ENCODE measurements at places on chromosomes 16 and 17.

DNA sequence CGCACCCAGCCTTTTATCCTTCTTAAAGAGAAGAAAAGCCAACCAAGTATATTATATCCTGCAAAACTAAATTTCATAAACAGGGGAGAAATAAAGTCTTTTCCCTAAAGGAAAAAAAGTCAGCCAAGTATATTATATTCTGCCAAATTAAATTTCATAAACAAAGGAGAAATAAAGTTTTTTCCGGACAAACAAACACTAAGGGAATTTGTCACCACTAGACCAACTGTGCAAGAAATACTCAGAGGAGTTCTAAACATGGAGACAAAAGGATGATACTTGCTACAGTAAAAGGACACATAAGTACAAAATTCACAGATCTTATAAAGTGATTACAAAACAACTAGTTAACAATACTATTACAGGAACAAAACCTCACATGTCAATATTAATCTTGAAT is 14.4 kb upstream of the CCL18 start:
- DNase-seq, result no peak

DNA sequence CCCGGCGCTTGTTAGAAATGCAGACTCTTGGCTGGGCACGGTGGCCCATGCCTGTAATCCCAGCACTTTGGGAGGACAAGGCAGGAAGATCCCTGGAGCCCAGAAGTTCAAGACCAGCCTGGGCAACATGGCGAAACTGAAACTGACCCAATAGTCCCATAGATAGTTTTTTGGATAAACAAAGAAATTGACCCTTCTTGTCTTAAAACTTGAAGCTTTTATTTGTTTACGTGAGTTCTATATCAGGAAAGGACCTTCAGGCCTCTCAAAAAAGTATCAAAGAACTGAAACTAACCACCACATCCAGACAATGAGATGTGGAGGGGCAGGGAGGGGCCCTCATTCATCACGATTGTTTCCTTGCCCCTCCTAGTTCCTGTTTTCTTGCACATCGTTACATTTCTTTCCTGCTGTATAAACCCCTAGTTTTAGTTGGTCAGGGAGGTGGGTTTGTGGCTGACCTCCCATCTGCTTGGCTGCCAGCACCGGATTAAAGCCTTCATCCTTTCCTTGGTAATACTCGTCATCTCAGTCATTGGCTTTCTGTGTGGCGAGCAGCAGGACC is 29.9 kb upstream of the PRM1 start:
- no peak for DNase-seq

- DNase-seq, result no peak
Observed at GRCh38 chr16:89417352-89417751, 73.0 kb downstream of the ANKRD11 start.

DNA sequence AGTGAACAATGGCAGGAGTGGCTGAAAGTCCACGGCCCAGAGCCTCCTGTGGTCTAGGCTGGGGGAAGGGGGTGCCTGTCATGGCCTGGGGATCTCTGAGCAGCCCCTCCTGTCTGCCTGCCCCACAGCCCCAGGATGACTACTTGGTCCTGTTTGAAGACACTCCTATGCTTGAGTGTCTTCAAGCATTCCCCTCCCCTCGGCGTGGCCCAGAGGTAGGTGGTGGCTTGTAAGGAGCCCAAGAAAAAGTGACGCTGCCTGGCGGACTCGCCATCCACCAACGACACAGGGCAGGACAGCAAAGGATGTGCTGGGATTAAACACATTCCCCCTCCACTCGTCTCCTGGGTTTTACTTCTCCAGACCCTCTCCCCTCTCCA is 5.7 kb downstream of the SULT1A1 start:
- DNase-seq, result no peak

DNA sequence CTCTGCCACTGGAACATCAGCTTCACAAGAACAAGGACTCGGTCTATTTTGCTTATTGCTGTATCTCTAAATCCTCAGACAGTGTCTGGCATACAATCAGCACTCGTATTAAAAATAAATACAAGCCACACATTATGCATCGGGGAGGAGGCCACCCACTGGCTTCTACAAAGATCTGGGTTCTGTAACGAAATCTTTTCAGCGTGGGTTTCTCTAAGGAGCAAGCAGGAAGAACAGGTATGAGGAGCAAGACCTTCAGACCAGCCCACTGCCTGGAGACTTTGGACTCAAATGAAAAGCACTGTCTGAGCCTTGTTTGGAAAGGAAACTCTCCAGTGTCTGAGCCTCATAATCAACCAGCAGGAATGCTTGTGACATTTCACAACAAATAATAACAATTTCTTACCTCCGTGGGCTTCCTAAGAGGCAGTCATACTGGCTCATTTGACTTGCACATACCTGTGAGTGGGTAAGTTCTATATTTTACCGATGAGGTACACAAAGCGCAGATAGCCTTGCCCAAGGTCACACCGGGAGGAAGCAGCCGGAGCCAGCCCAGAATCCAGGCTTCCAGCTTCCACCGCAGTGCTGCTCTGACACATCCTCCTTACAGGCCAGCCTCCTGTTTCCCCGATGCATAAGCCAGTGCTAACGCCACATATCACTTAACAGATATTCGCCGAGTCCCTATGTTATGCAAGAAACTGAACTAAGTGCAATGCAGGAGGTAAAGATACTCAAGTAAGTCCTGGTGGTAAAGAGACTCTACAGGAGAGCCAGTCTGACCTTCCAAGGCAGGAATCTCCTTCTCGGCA is 118.6 kb upstream of the TNRC6C start:
- DNase-seq, result no peak

DNA sequence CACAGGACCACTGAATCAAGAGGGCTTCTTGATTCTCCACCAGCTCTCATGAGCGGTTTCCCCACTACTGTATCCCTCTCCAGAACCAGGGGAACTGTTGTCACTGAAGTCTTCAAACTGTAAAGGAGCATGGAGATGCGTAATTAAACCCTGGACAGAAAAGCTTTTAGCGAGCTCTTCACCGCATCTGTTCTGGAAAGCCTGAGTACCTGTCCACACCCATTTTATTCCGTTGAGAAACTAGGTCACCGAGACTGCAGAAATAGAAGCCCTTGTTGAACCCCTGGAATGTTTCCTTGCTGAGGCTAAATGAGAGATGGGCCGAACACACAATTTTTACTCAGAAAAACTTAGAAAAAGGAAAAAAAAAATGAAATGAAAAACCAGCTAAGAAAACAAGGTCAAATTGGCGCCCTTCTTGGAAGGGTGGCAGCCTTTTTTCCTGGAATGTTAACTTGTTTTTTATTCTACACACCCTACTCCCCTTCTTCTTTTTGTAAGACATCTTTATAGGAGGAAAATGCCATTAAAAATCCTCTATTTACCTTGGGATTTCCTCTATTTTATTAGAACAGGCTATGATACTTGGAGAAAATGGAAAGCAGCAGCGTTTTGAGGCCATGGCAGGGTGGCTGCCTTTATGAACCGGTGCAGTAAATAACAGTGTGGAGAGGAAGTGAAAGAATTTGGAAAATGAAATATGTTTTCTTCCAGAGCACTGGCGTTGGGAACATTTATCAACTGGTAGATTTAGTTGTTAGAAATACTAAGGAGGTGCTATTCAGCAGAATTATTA is 52.6 kb upstream of the CRISPLD2 start:
- DNase-seq, result no peak

- DNase-seq, result peak; percentile 82
Observed at GRCh38 chr17:34703533-34703932, 124.2 kb downstream of the TMEM132E start.

Data from NCI-H69 (cell line).